ENCODE measurements at places on chromosomes 1 and 21. TPM values are rescaled to one million over a fixed set of nuclear protein-coding genes. Genes with fewer than 3 reads are reported as not detected.

- no peak for DNase-seq
Observed at GRCh38 chr1:48448932-48449331, 23.1 kb downstream of the SPATA6 start.

- DNase-seq = no peak
Observed at GRCh38 chr1:8458607-8459006, 140.7 kb downstream of the SLC45A1 start.

GRCh38 chr1:56825436-56825835, 6.2 kb upstream of the FYB2 start:
- no peak for DNase-seq

Gene SIK1
- 120 TPM for total RNA-seq

- no peak for DNase-seq
Observed at GRCh38 chr1:161981126-161981525, 42.5 kb downstream of the OLFML2B start.

Measured in mesenteric fat pad (tissue), 1 donor.